ENCODE measurements at places on chromosomes 3 and 15.

DNA sequence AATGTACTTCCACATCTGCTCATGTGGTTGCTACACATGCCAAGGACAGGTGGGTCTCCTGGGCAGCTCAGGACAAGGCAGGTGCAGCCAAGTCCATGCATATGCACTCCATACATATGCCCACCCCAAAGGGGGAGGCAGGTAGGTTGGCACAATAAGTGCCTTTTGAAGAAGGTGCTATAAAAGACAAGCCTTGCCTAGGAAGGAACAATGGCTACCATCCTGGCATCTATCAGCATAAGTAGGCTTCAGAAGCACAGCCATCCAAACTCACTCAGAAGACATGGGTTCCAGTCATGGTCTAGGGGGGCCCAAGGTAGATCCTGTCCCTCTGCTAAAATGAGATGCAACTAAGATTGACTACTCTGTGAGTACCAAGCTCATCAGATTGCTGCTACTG, 34.6 kb downstream of the NBEAL2 start:
- DNase-seq = no peak

- DNase-seq = no peak
Measured at GRCh38 chr3:105611304-105612192, 244.8 kb downstream of the ALCAM start.

DNA sequence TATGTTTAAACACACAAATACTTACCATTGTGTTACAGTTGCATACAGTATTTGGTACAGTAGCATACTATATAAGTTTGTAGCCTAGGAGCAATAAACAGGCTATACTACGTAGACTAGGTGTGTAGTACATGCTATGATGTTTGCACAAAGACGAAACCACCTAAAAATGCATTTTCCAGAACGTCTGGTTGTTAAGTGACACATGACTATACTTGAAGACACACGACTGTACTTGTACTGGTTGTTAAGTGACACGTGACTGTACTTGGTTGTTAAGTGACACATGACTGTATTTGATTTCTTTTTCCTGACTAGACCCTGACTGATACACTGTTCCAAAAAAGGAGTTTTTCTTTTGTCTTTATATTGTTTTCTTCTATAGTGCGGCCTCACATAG, 34.1 kb downstream of the RAB8B start:
- no peak for DNase-seq

DNA sequence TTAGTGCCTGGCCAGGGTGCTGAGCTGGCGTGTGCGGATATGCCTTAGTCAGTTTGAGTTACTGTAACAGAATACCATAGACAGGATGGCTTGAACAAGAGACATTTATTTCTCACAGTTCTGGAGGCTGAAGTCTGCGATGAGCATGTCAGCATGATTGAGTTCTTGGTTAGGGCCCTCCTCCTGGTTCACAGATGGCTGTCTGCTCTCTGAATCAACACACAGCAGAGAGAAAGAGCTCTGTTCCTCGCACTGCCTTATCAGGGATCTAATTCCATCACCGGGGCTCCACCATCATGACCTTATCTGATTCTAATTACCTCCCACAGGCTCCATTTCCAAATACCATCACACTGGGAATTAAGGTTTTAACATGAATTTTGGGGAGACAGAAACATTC, 386.6 kb upstream of the DPH6 start:
- no peak for DNase-seq

DNA sequence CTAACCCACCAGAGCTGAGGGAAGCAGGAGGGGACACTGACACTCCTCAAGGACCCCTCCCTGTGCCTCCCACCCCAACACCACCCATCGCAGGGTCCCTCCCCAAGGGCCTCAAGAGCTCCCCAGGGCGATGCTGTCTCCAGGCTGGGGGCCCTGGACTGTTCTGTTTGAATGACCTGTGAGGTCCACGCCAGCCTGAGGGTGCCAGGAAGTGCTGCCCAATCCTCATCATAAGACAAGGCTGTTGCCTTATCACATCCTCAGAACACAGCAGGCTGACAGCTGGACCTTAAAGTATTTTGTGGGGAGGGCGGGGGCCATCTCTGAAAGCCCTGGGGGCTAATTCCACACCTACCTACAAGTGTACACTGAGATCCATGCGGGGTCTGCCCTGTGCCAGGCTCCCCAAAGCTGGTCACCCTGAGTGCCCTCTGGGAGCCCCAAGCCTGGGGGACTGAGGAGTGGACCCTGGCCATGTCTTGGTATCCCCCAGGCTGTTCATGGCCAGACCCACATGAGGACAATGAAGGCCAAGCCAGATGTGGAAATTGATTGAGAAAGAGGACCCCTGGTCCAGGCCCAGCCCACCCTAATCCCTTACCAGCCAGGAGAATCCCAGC, 23.8 kb upstream of the GOLGA6C start:
- no peak for DNase-seq

DNA sequence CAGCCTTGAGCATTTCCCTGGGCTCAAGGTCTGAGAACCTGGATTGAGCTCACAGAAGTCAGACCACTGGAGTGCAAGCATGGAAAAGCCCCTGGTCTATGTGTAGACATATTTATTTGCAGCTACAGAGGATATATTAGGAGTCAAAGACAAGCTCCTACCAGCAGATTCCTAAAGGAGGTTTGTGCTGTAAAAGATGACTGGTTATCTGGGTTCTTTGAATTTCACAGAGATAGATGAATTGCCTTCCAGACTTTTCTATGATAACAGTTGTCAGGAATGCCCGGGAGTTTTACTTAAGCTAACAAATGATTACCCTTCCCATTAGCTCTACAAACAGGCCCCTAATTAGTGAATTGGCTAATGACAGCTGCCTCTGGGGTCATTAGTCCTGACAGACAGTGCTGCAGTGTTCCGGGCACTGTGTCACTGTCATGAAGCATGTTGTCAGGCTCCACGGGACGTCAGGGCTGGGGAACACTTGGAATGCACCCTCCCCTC, 48.8 kb upstream of the PLXNA1 start:
- DNase-seq = no peak

- no peak for DNase-seq
Measured at GRCh38 chr15:54681584-54681983, 515.2 kb downstream of the RSL24D1 start.

- DNase-seq = no peak
Measured at GRCh38 chr3:55190331-55190730, 262.5 kb upstream of the LRTM1 start.

DNA sequence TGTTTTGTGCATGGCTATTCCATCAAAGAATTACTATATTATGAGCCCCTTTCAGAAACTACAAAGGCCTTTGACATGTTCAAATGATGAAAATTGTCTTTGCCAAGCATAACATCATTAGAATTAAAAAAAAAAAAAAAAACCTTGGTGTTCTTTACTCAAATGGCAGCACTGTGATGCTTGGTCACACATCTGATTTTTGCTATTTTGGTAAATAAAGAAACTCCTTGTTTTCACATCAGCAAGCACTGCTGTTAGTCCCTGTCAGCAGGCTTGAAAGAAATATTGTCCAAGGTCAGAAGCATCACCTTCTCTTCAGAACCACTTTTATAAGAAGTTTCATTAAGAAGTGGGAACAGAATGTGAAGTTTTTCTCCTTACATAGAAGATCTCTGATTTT, 537.3 kb downstream of the MFSD1 start:
- no peak for DNase-seq

- DNase-seq = no peak
Measured at GRCh38 chr3:137171834-137172603, 214.2 kb downstream of the IL20RB start.

- no peak for DNase-seq
Measured at GRCh38 chr3:86228101-86228500, 762.8 kb downstream of the VGLL3 start.

DNA sequence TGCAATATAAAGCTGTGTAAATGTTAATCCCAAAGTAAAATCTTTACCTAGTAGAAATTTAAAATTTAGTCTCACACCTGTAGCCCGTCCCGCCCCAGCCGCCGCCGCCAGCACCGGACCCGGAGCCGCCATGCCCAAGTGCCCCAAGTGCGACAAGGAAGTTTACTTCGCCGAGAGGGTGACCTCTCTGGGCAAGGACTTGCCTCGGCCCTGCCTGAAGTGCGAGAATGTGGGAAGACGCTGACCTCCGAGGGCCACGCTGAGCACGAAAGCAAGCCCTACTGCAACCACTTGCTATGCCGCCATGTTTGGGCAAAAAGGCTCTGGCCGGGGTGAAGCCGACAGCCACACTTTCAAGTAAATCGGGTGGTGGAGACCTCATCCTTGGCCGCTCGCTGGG, 22.1 kb upstream of the TOP2B start:
- DNase-seq = no peak

DNA sequence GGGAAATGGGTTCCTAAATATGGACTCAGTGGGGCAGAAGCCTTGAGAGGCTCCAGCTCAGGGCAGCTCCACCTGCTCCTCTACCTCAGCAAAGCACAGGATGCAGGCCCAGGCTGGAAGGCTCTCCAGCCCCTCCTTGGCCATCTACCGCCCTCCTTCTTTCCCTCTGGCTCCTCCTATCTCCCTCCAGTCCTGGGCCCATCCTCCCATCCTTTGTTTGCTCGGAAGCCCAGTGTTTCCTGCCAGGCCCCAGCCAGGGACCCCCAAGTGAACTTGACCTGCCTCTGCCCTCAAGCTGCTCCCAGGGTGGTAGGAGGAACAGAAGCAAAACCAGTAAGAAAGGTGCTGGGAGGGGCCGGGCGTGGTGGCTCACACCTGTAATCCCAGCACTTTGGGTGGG, 20.1 kb downstream of the MAPKAPK3 start:
- no peak for DNase-seq

DNA sequence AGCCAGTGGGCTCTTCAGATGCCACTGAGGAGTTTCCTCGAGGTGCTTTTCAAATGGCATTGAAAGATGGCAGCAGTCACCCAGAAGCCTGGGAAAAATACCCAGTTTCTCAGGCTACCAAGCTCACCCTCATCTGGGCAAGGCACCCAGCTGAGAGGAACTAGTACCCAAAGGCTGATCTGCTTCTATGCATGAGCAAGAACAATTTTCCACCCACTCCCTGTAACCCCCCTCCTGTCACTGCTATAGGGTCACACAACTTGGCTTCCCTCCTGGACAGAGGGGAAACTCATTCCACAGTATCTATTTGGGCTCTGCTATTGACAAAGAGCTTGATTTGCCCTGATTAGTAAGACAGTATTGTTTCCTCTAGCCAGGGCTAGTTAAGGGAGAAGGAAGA, 31.9 kb downstream of the THRB start:
- no peak for DNase-seq

DNA sequence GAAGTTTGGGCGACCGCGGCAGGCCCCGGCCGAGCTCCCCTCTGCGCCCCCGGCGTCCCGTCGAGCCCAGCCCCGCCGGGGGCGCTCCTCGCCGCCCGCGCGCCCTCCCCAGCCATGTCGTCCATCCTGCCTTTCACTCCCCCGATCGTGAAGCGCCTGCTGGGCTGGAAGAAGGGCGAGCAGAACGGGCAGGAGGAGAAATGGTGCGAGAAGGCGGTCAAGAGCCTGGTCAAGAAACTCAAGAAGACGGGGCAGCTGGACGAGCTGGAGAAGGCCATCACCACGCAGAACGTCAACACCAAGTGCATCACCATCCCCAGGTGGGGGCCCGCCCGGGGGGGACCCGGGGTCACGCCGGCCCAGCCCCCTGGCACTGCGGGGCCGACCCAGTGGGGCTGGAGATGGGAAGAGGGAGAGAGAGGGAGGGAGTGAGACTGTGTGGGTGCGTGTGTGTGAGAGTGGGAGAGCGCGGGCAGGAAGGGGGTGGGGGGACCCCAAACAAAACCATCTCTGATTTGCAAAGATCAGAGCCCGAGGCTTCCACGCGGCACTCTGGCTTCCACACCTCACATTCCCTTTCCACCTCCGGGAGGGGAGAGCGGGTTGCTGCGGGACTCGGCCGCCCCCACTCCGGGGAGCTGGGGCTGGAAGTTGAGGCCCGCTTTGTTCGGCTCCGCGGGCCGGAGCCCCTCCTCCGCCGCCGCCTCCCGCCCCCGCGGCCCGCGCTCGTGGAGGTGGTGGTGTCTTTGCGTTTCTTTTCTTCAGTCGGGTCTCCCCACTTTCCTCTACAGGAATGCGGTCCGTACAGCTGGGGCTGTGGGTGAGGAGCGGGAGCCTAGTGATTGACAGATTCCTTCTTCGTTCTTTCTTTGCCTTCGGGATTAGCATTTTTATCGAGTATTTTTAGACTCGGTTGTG, 898 bp downstream of the SMAD3 start:
- no peak for DNase-seq

- no peak for DNase-seq
Measured at GRCh38 chr3:191085091-191085490, 114.0 kb upstream of the OSTN start.

DNA sequence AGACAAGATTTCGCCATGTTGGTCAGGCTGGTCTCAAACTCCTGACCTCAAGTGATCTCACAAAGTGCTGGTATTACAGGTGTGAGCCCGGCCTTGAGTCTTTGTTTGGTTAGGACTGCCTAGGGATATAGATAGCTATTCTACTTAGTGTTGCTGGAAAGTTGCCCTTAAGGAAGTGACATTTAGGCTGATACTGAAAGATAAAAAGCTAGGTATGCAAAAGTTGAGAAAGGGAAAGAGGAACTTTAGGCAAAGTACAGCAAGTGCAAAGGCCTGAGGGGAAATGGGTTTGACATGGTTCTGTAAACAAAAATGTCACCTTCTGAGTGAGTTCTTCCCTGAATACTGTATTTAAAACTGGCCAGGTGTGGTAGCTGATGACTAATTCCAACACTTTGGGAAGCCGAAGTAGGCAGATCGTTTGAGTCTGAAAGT, 111.5 kb downstream of the ZNF609 start:
- no peak for DNase-seq

DNA sequence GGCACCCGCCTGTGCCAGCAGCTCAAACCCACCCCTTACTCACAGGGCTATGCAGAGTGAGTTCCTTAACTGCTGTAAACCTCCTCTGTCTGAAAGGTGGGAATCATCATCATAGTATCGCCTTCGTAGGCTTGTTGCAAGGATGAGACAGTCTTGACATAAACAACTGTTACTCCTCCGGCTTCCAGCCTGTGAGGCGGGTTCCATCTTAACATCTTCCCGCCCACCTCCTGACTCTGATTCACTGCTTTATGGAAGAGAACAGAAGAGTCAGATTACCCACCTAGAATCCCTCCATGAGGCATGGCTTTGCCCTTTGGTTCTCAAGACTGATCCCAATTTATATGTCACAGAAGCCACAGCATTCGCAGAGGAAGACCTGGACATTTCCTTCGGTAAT, 21.9 kb downstream of the POLR2M start:
- DNase-seq = no peak

GRCh38 chr3:170095771-170096170, 58.0 kb downstream of the GPR160 start:
- no peak for DNase-seq

DNA sequence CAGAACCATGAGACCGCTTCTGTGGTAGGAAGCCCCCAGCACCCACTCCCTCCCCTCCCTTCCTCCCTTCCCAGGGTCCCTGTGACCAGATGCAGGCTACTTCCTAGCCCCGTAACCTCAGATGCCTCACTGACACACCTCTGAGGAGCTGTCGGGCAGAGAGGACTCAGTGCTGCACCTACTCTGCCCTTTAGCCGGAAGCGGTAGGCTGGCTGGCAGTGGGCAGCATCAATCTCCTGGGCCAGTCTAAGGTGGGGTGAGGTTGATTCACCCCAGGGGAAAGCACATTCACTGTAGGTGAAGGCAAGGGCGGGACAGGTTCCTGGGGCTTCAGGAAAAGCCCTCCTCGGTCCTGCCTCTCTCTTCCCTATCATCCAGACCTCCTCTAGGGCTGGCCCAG, 19.1 kb downstream of the CSRNP1 start:
- DNase-seq = no peak

- no peak for DNase-seq
Measured at GRCh38 chr3:6447166-6447801, 413.6 kb upstream of the GRM7 start.

- DNase-seq = no peak
Measured at GRCh38 chr15:84914909-84915605, 30.6 kb downstream of the SLC28A1 start.
